ENCODE measurements at places on chromosomes 2 and 18.
A peak's percentile ranks its signal among the peaks of the same experiment; 100 is the strongest.

GRCh38 chr2:33011941-33012340, 65.2 kb downstream of the LTBP1 start:
- no peak for DNase-seq

GRCh38 chr18:30625961-30626360, 416.6 kb downstream of the DSC3 start:
- DNase-seq = no peak

DNA sequence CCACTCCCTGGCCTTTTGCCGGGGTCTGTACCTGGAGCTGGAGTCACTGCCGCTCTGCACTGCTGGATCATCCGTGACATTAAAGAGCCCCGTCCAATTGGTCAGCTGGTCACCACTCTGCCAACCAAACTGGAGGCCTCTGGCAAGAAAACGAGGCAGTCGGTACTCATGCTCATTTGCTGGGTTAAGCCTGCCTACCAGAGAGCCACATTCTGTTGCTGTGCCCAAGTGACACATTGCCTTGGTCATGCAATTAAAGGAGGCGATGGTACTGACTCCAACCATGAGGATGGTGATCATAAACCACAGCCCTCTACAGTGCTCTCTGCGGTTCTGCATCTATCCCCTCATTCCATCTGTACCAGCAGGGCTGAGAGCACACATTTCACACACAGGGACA, 35.5 kb downstream of the ST8SIA5 start:
- peak; percentile 31 for DNase-seq

DNA sequence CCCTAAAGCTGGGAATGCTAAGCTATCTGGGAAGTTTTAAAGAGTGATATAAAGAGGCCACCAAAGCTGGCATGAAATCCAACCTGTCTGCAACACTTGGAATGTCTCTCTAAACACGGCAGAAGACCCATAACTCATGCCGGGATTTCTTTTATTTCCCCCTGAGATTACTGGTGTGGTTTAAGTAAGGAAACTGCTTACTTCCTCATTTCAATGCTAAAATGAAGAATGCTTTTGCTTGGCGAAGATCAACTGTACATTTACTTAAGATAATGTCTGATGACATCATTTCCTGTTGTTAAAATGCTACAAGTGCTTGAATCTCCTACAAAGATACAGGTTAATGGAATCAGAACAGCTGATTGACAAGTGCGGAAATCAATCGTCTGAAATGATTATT, 353.8 kb upstream of the SALL3 start:
- no peak for DNase-seq

- no peak for DNase-seq
These were observed 179.1 kb downstream of the ANKRD44 start for GRCh38 chr2:197131558-197131855.

- DNase-seq = no peak
These were observed 423.3 kb downstream of the LPIN1 start for GRCh38 chr2:12169721-12170120.

- DNase-seq = no peak
These were observed 4.7 kb upstream of the NCK2 start for GRCh38 chr2:105739944-105740530.

DNA sequence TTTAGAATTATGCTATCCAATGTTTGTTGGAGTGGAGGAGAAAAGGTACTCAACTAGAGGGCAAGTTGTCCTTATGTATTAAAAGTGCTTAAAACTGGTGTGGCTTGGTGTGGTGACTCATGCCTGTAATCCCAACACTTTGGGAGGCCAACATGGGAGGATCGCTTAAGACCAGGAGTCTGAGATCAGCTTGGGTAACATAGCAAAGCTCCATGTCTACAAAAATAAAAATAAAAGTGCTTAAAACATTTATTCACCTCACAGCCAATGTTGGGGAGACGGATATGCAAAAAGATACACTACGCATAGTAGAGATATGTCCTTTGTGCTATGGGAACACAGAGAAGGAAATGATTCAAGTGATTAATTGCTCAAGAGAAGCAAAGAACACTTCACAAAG, 19.3 kb upstream of the TNFAIP6 start:
- no peak for DNase-seq

DNA sequence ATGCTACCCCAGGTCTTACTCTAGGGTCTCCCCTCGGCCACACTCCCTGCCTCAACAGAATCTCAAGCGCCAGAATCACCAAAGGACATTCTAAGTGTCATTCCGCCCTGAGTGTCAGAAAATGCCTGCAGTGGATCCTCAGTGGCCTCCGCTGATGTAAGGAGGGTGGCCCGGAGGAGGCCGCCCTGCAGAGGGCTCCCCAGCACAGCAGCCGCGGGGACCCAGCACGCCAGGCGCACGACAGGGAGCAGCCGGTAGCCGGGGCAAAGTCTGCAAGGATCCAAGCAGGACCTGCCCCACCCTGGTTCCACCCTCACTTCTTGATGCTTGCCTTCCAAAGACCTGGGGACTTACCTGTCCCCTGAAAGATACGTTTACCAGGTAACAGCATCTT, 54.2 kb upstream of the ID2 start:
- peak; percentile 34 for DNase-seq

DNA sequence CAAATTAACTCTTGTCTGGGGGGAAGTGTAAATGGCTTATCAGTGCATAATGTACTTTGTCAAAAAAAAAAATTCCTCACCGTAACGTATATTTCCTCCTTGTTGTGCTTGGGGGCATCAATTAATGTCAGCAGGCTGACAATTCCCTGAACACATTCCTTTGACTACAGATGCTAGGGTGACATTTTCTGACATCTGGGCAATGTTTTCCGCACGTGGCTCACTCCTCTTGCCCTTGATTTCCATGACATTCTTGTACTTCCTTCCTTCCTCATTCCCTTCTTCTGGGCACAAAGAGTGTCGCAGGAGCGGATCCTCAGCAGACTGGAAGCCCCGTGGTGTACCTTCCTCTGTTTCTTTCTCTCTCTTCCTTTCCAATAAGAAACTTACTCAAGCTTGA, 173.7 kb downstream of the SP3 start:
- no peak for DNase-seq

DNA sequence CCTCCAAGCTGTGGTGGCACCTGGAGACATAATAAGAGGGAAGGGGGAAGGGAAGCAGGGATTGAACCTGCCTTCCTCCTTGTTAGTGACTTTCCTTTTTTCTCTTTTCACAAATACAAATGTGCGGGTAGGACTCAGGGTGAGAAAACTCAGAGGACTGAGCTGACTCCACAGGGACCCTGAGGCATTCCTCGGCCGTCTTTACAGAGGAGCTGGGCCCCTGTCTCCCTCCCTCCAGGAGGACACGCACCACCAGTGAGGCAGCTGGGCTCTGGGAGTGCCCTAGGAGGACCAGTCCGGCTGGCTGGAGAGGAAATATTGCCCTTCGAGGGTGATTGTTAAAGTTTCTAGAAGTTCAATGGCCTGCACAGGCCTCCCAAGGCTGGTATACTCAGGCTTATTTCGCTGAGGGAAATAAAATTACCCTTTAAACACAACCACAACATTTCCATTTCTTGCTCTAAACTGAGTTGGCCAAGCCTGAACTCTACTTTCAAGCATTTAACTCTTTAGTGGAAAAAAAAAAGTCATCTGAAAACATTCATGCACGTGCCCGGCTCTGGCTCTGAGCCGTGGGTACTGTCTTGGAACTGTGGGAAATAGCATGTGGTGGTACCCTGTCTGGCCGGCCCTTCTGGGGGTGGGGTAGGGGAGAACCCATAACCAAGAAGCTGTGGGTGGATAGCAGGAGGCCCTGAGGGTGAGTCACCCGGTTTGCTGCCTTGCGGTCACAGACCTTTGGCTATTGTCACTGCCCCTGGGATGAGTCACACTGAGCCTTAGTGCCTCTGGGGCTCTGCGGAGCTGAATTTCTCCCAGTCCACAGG, 116.0 kb downstream of the COPS8 start:
- DNase-seq = no peak

GRCh38 chr2:142937347-142937746, 59.9 kb downstream of the KYNU start:
- DNase-seq = no peak

- DNase-seq = no peak
These were observed 20.0 kb downstream of the TMEM127 start for GRCh38 chr2:96245609-96246390.

DNA sequence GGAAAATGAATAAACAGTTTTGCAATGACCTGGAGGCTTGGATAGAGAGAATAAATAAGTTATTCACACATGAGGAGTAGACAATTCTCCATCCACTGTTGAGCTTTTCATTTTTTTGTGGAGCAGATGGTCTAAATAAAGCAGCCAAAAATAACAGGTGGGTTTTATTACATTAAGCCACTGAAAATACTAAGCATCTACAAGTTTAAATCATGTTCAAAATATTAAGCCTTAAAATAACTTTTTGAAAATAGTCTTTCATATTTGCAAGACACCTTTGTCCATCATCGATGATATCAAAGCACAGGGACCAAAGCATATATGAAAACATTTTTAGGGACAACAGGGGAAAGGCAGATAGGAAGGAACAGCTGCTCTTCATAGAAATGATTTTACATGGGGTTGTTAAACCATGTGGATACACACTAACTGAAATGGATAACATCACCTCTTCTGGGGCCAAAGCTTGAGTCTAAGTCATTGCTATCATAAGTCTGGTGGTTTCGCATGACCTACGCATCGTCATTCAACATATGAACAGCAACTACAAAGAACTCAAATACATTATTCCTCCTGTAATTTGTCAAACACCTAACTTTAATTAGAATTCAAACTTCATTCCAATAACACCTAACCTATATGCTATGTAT, 197.6 kb upstream of the CHST9 start:
- no peak for DNase-seq

GRCh38 chr2:226450141-226450540, 349.5 kb downstream of the IRS1 start:
- DNase-seq = no peak
